SIG-M5 (cell line): ENCODE measurements at places on chromosomes 7 and 10.

- DNase-seq: no peak
These were observed 5.7 kb downstream of the PLCE1 start for GRCh38 chr10:93999401-93999851.

DNA sequence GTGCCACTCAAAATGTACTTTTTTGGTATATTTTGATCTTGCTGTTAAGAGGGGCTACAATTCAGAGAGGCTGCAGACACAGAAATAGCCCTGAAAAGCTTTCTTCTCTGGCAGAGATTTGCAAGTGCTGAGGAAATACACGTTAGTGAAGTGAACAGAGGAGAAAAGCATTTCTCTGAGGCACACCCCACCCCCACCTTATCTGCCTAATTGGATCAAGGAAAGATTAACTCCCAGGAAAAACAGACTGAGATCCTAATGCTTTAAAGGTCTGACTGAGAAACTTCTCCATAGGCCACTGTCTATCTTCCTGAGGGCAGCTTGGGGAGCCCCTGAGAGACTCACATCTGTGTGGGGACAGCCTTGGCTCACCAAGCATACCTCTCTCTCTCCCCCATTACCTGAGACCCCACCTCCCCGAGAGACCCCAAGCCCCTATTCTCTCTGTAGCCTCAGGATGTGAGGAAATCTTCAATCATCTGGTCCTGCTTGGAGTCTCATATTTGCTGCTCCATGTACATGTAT is 14.8 kb upstream of the AKR1C3 start:
- no peak for DNase-seq

DNA sequence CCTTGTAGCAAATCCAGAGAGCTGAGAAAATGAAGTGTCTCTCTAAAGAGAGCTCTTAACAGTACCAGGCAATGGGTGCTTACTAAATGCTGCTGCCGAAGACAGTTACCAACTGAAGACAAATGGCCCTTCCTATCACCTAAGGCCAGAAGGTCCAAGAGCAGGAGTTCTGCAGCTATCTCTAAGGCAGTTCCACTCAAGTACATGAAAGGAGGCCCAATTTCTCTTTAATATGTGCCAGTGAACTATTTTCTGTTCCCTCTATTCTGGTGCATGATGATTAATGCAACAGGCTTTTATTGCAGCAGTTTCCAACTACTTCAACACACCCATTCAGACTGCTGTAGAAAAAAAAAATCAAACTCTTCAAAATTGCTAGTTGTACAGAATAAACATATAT is 122.5 kb downstream of the SLC25A13 start:
- DNase-seq: no peak

- DNase-seq: no peak
These were observed 50.7 kb upstream of the GHITM start for GRCh38 chr10:84088626-84089025.

DNA sequence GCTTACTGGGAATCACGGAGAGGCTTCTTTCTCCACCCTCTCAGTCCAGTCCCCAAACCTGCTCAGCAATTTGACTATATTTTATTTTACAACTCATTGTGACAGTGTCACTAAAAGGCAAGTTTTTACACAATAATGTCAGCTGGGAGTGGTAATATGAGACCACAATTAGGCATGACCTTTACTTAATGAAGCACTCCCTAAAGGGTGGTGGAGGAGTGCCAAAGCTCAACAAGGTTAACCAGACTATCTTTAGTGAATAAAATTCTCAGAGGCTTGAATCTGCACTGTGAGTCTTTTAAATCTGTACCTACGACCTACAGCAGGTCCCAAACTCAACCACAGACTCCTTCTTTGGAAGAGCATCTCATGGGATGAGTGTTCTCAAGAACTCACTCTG is 215.6 kb downstream of the TAX1BP1 start:
- no peak for DNase-seq

DNA sequence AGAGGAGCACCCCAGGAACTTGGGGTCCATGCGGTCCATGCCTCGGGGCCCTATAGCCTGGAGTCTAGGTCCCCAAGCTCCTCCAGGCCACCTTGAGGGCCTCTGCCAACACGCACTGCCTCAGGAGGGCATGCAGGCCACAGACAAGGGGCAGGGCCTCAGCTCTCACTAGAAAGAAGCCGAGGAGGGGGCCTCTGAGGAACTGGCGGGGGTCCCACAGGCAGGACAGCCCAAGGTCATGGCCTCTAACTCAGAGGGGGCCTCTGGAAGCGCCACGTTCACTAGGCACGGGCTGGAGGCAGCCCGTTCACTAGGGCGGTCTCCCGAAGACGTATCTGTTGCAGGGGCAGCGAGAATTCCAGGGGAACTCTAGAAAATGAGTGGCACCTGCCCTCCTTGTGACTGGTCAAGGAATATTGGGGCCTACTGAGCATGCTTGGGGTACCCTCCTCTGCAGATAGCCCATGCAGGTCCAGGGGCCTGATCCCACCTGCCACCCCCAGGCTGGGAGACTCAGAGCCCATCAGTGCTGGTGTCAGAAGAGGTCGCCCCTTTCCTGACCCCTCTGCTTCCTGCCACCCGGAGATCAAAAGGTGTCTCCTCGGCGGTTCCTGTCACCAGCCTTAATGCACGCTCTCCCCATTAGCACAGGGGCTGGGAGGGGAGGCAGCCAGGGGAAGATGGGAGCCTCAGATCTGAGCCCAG is 86.7 kb upstream of the RET start:
- DNase-seq: no peak

DNA sequence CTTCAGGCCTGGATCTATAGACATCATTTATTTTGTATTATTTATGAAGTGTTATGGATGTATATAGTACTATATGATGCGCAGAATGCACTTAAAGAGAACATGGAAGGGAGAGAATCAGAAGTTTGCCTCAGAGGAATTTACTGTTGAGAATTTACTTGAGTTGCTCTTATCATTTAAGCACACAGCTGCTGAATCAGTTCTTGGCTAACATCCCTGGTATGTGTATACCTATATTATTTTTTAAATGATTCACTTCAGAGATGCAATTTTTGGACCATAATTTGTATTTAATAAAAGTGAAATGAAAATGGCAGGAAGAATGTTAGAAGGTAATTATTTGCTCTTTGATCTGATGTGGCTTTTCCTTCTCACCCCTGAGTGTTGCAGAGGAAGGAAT is 191.6 kb downstream of the BICC1 start:
- DNase-seq: no peak

DNA sequence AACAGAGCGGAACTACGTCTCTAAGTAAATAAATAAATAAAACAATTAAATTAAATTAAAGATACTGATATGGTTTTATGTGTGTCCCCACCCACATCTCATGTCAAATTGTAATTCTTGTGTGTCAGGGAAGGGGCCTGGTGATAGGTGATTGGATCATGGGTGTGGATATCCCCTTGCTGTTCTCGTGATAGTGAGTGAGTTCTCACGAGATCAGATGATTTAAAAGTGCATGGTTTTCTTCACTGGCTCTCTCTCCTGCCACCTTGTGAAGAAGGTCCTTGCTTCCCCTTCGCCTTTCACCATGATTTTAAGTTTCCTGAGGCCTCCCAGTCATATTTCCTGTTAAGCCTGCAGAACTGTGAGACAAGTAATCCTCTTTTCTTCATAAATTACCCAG is 29.0 kb upstream of the OGDHL start:
- no peak for DNase-seq

GRCh38 chr10:71072131-71072822 is 140.1 kb upstream of the UNC5B start:
- no peak for DNase-seq

GRCh38 chr10:126673565-126673964 is 3.1 kb upstream of the C10orf90 start:
- DNase-seq: no peak

- DNase-seq: no peak
These were observed 106.7 kb upstream of the CAV2 start for GRCh38 chr7:116392806-116393205.

- DNase-seq: no peak
These were observed 10.7 kb upstream of the COMTD1 start for GRCh38 chr10:75246506-75246905.

- DNase-seq: no peak
These were observed at the start of gene UPP1 for GRCh38 chr7:48089046-48090003. TSS of gene UPP1 (plus strand) at chr7:48089265. CDS start at chr7:48094784, 5,519 bp downstream.

DNA sequence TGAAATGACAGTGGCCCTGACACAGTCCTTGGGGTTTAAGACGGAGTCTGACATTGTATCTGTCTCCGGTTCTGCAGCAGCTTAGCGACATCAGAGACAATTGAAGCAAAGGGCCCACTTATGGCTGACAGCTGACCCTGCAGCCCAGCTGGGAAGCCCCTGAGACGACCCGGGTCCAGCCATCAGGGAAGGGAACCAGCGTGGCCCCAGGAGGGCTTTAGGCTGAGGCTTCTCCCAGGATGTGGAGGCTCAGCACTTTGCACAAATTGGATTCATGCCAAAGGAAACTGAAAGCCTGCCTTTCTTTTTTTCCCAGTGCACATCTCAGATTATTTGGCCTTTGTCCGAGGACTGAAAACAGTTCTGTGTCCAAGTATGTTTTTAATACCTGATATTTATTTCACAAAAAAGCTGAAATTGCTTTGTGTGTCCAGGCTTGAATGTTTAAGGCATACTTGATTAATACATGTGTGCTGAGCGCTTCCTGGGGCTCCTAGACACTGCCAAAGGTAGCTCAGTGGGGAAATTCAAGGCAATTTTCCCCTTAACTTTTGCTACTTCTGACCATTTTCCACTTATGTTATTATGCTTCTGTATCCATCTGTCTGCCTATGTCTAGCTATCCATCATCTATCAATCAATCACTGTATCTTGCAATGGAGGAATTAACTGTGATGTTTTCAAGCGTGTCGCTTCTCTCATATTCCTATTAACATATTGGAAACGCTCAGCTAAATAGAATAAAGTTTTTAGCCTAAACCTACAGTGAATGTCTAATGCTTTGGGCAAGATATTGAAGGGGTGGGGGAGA is 34.8 kb downstream of the KLF6 start:
- DNase-seq: no peak

DNA sequence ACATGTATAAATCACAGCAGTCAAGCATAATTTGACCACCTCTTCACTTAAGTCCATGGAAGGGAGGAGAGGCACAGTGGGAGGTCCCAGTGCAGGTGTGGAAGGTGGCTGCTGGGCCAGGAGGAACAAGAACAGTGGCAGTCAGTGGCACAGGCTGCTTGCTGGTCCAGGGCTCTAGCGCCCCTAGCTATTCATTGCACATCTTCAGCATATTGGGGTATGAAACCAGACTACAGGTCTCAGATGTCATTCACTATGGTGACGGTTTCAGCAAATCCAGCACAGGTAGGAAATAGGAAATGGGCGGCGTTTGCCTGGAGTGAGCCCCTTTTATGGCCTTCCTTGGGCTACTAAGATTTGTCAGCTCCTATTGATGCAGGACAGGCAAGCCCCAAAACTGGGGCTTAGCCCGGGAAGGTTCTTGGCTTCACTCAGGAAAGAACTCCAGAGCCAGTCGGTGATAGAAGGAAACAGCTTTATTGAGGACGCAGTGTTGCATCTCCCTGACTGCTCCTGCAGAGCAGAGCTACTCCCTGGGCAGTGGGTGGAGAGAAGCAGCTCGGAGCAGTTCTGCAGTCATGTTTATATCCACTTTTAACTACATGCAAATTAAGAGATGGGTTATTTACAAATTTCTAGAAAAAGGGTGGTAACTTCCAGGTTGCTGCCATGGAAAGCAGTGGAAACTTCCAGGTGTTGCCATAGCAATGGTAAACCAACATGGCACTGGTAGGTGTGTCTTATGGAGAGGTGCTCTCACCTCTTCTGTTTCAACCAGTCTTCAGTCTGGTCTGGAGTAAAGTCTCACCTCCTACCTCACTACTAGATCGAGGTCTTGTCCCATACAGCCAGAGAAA is 608.8 kb downstream of the PARD3 start:
- DNase-seq: no peak

DNA sequence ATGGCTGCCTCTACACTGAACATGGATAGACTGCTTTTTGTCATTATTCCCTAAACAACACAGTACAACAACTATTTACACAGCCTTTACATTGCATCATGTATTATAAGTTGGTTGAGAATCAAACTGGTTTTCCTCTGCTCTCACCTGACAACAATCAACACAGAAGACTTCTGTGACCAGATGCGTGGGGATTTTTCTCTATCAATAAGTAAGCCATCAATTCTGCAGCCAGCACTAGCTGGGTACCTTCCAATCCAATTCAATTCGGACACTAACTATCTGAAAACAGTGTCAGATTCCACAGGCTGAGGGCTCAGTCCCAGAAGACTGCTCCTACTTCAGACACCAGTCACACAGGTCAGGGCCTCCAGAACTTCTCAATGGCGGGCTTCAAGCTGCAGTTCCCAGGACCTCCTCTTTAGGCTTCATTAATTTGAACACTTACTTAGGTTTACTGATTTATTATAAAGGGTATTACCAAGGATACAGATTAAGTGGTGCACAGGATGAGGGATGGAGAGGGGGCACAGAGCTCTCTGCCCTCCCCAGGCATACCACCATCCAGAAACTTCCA is 36.4 kb upstream of the ASL start:
- no peak for DNase-seq

GRCh38 chr10:90937645-90938258 is 16.9 kb upstream of the ANKRD1 start:
- no peak for DNase-seq

DNA sequence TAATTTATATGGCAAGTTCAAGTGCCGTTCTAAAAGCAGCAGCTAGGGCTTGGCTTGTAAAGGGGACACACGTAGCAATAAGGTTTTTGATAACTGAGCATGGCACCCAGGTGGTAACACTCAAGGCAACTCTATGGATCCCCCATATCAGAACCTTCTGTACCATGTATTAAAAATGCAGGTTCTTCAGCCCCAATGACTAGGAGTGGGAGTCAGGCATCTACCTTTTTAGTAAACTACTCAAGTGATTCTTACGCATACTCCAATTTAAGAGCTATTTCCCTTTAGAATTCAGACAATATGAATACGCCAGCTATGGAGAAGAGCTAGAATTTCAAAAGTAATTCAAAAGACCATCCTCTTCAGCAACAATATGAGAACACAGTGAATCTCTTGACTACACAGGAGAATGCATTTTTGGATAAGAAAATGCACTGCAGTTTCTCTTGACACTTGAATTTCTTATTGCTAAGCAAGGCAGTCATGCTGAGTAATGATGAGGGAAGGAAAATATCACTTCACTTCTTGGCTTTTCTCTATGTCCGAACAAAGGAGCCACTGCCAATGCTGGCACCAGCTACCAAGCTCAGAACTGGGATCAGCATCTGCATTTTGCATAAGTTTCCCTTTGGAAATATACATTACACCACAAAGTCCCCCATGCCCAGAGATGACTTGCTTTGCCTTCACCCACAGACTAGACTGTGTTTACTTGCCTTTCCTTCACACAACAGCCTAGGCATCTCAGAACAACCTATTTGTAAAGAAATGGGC is 53.5 kb downstream of the ABLIM1 start:
- no peak for DNase-seq

DNA sequence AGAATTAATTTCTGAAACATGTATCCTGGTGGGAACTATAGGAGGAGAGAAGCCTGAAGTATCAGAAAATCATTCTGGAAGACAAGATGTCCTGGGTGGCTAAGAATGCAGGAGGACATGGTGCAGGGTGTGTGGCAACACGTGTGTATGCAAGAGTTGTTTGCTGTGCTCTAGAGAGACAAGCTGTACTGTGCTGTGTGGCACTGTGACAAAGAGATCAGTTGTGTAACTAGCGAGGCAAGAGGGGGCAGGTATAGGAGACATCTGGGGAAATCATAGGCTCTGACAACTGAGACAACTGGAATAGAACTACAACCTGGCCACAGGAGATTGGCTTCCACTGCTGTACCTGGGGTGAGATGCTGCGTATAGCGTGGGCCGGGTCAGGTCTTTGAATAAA is 9.3 kb downstream of the ITGA8 start:
- no peak for DNase-seq
